Foreskin keratinocyte (primary cell): ENCODE measurements at places on chromosomes 4 and X.

GRCh38 chrX:10502961-10503360, 117.4 kb downstream of the MID1 start:
- no peak for DNase-seq

DNA sequence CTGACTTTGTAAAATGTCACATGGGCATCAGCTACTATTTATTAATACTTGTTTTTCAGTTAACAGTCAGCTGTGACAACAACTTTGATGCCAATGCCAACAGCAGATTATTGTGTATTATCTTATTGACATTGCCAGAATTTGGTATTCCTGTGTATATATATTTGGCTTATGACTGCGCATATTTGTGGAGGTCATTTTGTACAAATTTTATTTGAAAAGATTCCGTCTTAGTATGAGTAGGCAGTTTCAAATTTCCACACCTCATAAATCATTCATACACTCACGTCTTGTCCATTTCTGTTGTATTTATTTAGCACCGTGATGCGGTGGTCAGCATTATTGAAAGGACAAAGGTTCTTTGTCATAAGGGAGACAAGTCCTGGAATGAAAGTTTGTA, 558.2 kb upstream of the NDST4 start:
- no peak for DNase-seq

GRCh38 chr4:38400946-38401345, 263.1 kb upstream of the KLF3 start:
- no peak for DNase-seq

DNA sequence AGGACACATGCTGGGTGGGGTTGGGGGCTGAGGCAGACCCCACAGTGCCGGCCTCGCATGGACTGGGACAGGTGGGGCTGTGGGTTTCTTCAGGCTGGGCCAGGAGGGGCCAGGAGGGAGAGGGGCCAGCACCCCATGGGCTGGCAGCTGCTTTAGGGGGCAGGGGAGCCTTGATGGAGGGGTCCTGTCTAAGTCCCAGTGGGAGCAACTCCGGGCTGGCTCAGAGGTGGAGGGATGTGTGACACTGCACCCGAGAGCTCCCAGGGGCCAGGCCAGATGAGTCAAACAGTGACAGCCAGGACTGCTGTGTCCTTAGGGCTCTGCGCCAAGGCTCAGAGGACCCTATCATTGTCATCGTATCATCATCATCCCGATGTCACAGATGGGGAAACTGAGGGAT, 4.4 kb upstream of the ABLIM2 start:
- DNase-seq, result no peak

DNA sequence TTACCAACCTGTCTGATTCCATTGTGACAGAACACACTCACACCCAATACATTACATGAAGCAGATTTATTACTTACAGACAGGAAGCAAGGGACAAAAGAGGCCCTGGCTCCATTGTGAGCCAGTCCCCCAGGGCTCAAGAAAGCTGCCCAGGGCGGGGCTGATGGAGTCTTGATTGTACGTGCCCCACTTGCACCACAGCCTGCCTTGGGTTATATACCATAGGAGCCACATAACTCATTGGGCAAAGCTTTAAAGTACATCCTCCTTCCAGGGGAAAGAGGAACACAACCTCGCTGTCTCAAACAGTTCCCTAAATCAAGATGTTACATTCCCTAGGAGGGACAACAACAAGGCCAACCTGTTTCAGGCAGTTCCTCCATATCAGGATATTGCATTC, 3.4 kb upstream of the ZRSR2 start:
- no peak for DNase-seq

- DNase-seq, result no peak
Observed at GRCh38 chr4:122073615-122074014, 78.5 kb upstream of the BLTP1 start.

GRCh38 chr4:40608628-40609027, 21.0 kb downstream of the RBM47 start:
- no peak for DNase-seq
